Mesothelial cell of epicardium (in vitro differentiated cells): ENCODE measurements at places on chromosomes 16 and 17. TPM values are rescaled to one million over a fixed set of nuclear protein-coding genes. Genes with fewer than 3 reads are reported as not detected.

GRCh38 chr16:52874042-52874441 lies 178.7 kb downstream of the CHD9NB start:
- DNase-seq: no peak

DNA sequence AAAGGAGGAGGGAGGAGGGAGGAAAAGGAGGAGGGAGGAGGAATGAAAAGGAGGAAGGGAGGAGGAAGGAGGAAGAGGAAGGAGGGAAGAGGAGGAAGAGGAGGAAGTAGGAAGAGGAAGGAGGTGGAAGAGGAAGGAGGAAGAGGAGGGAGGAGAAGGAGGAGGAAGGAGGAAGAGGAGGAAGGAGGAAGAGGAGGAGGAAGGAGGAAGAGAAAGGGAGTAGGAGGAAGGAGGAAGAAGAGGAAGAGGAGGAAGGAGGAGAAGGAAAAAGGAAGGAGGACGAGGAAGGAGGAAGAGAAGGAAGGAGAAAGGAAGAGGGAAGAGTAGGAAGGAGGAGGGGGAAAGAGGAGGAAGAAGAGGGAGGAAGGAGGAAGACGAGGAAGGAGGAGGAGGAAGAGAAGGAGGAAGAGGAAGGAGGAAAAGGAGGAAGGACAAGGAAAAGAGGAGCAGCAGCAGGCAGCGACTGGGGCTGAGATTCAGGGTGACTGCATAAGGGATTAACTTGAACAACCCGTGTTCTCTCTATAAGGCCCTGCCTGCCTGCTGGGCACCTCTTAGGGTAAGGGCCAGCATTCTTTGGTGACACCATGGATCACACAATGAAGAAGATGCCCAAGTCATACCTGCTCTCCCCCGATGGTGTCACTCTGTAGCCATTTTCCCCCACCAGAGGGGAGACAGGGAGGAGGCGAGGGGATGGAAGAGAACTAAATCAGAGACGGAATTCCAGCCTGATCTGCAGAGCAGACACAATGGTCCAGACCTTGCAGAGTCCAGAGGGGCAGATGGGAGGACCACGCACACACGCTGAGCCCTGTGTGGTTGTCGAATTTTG lies 1.4 kb upstream of the IL34 start:
- no peak for DNase-seq

DNA sequence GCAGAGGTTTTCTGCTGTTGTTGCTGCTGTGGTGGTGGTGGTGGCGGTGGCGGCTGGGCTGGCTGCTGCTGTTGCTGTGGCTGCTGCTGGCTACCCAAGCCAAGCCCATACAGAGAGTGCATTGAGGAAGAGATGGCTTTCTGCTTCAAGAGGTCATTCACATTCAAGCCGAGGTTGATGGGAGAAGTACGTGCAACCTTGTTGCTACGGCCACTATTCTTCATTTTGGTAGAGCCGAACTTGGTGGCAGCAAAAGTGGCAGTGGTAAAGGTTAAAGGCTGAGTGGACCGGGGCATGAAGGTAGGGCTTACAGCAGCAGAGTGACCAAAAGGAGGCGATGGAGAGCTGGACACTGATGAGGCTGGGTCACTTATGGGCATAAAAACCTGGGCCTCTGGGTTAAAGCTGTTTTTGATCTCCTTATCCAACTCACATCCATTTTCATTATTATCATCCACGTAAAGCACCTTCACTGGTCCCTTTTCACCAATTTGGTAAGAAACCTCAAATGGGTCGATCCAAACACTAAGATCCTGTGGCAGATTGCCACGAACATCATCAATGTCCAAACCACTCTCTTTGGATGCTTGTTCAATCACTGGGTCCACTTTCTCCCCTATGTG lies 2.8 kb downstream of the TOB1 start:
- no peak for DNase-seq

The APRT gene
- total RNA-seq: 95.9 to 99.2 TPM (median 96.2 TPM) in 3 replicates

DNA sequence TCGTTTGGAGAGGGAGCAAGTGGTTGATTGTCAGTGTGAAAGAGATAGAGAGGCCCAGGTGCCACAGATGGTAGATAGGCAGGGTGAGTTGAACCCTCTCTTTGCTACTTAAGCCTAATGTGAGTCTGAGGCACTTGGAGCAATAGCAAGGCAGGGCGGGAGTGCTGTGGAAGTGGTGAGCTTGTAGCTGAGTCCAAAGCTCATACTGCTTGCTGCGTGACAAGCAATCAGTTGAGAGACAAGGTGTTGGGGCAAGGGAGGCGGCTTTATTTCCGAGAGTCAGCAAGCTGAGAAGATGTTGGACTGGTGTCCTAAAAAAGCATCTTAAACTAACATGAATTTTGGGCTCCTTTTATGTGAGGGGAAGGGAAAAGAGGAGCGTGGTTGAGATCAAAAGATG lies 112.9 kb upstream of the ZKSCAN2 start:
- DNase-seq: no peak

- DNase-seq: no peak
Measured at GRCh38 chr17:12098568-12098967, 77.9 kb downstream of the MAP2K4 start.

DNA sequence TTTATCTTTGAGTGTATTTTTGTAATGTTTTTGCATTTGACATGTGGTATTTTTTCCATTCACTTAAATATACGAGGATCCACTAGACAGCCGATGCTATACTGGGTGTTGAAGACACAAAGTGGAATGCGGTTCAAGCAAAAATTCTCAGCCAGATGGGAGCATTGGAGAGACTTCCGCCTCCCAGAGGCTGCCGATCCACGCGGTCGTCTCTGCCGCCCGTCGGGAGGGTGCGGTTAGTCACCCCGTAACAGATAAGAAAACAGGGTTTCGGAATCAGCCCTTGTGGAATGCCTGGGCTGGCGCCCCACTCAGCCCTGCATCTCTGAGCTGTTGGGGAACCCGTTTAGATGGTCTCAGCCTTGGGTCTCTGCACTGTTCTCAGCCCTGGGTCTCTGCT lies 7.3 kb downstream of the GSE1 start:
- no peak for DNase-seq

The DNAI2 gene
- 0.18 TPM in 1 of 3 replicates, not detected in the others for total RNA-seq

DNA sequence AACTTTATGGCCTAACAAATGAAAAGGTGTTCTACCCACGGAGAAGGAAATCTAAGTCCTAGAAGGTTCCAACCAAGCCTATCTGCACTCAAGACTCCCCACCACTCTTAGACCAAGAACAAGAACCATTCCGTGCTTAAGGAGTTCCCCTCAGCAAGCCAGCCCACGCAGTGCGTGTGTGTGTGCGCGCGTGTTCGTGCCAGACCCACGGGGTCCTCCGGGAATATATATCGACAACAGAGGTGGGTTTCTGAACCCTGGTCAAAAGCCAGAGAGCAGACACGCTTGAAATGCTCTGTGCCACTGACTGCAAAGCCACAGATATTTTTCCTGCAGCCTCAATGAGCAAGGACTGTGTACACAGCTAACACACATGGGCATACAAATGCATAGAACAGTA lies 70.7 kb downstream of the SLC39A11 start:
- no peak for DNase-seq

- no peak for DNase-seq
Measured at GRCh38 chr17:56222255-56222654, 69.0 kb downstream of the ANKFN1 start.

DNA sequence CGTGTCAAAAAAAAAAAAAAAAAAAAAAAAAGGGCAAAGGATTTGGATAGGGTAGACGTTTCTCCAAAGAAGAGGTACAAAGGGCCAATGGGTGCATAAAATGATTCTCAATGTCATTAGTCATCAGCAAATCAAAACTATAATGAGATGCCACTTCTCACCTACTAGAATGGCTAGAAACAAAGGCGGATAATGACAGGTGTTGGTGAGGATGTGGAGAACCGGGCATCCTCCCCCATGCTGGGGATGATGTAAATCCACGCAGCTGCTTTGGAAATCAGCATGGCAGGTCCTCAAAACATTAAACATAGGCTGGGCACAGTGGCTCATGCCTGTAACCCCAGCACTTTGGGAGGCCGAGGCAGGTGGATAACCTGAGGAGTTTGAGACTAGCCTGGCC lies 9.4 kb downstream of the ITGAX start:
- DNase-seq: no peak

The RNF227 gene
- 3.0 to 3.4 TPM (median 3.1 TPM) in 3 replicates for total RNA-seq

DNA sequence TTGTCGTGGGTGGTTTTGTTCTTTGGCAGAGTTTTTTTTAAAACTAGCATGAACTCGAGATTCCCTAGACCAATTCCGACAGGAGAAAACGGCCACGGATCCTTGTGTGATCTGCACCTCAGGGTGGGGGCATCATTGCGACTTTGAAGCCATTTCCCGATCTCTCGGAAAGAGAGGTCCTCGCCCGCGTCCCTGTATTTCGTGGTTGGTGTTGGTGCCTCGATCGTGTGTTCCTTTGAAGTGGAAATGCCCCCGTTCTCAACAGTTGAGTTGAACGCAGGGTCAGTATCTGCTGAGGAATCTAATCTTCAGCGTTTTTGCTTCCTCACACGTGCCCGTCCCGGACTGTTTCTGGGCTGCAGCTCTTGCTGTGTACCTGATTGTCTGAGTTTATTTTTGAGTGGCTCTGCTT lies 1.1 kb downstream of the CRAMP1 start:
- no peak for DNase-seq

DNA sequence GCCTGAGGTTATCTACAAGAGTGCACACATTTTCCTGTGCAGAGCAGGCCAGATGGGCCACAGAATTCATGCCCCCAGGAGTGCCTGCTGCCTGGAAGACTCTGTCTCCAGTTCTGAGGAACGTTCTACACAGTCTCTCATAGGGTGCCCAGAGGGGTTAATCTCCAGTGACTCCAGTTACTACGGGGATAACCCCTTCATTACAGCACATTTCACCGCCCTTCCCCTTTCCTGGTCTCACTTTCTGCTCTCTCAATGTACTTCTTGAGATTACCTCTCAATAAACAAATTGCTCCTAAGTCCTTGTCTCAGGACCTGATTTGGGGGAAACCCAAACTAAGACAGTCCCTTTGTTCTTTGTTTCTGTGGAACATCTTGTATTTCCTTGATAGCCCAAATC lies 5.7 kb downstream of the CD300H start:
- no peak for DNase-seq
